Stimulated activated CD4-positive, alpha-beta T cell treated with anti-CD3 and anti-CD28 coated beads, Interleukin-15, amount 100 ng/mL, for 48 hours (primary cell): ENCODE measurements at places on chromosomes 2 and 18.

GRCh38 chr2:69026026-69026425 is 13.0 kb downstream of the ANTXR1 start:
- DNase-seq, result peak; percentile 24

GRCh38 chr2:201228912-201229290 is 31.4 kb upstream of the CASP8 start:
- DNase-seq, result no peak

- DNase-seq, result no peak
These were observed 179.7 kb downstream of the ANKRD30B start for GRCh38 chr18:14927701-14928100.

GRCh38 chr2:239008677-239009588 is 161.0 kb downstream of the TWIST2 start:
- no peak for DNase-seq

GRCh38 chr2:220279372-220279771 is 651.9 kb downstream of the SLC4A3 start:
- no peak for DNase-seq

DNA sequence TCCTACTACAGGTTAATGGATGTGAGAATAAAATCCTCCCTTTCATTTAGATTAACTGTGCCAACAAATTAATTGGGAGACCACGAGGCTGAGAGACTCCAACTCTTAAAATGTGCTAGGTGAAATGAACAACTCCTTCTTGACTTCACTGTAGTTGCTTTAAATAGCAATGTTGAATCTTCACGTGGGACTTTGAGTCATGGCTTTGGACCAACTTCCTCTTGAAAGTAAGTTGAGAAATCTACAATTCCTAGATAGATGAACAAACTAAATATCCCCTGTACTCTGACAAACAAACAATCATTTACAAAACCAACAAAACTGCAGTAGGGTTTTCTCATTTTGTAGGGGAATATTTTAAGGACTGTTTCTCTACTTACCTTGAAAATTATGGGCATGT is 291.9 kb upstream of the SPRED2 start:
- DNase-seq, result no peak

DNA sequence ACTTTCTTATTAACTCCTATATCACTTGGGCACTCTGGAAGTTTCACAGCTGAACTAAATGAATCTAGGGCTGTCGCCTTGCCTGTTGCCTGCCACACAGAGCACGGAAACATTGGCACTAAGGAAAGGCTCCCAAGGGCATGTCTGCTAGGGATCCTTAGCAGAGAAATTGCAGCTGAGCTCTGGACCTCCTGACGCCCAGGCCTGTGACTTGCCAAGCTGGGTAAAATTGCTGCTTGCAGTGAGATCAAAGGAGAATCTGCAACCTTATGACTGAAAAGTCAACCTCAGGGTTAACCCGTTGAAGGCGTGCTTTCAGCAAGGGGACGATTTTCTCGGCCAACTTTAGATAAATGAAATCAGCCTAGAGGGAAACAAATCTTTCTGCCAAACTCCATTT is 189.8 kb downstream of the NCK2 start:
- DNase-seq, result no peak

GRCh38 chr2:226892729-226893128 is 56.9 kb downstream of the RHBDD1 start:
- DNase-seq, result no peak

- DNase-seq, result no peak
These were observed 233.4 kb upstream of the COPS8 start for GRCh38 chr2:236852100-236852976.

- DNase-seq, result no peak
These were observed 48.3 kb downstream of the STAT1 start for GRCh38 chr2:190965580-190966222.

DNA sequence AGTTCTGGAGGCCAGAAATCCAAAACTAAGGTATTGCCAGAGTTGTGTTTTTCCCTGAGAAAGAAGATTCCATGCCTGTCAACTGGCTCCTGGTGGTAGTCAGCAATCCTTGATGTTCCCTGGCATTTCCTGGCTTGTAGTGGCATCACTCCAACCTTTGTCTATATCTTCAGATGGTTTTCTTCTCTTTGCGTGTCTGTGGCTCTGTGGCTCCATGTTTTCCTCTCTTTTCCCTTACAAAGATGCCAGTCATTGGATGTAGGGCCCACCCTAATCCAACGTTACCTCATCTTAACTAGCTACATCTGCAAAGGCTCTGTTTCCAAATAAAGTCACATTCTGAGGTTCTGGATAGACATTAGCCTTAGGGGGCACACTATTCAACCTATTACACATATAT is 41.8 kb downstream of the SLC14A1 start:
- DNase-seq, result no peak

- DNase-seq, result peak; percentile 29
These were observed 13.2 kb downstream of the CNNM4 start for GRCh38 chr2:96773922-96774321.

- DNase-seq, result no peak
These were observed 306.1 kb downstream of the CPS1 start for GRCh38 chr2:210862283-210863065.

GRCh38 chr2:109447251-109447661 is 166.5 kb downstream of the SEPTIN10 start:
- DNase-seq, result no peak

GRCh38 chr2:222572264-222572721 is 83.6 kb downstream of the FARSB start:
- no peak for DNase-seq

DNA sequence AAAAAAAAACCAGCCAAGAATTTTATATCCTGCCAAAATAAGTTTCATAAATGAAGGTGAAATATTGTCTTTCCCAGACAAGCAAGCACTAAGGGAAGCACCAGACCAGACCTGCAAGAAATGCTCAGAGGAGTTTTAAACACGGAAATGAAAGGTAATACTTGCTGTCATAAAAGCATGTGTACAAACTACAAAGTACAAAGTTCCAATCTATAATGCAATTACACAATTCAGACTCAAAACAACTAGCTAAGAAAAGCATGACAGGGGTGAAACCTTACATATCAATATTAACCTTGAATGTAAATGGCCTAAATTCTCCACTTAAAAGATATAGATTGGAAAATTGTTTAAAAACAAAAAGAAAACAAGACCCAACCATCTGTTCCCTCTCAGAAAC is 45.0 kb upstream of the ASXL3 start:
- DNase-seq, result no peak

- DNase-seq, result peak; percentile 14
These were observed 94.2 kb upstream of the DLX2 start for GRCh38 chr2:172196768-172197431.

- no peak for DNase-seq
These were observed 42.4 kb downstream of the GYPC start for GRCh38 chr2:126698376-126698775.

GRCh38 chr2:201618744-201619662 is 24.3 kb downstream of the TMEM237 start:
- no peak for DNase-seq

DNA sequence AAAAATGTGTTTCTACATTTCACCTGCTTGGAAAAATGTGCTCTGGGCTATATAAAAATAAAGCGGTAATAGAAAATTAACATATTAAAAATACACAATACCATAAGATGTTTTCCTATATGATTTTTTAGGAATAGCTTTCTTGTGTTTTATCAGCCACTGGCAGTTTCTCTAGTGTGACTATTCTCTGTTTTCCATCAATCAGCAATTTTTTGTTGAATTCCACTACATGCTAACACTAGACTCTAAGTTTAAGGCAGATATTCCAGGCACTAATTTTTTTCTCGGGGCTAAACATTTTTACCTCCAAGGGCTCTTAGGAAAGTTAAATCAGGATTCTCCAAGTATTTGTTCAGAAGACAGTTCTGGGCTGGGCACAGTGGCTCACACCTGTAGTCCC is 140.5 kb downstream of the SPHKAP start:
- no peak for DNase-seq

- no peak for DNase-seq
These were observed 71.8 kb downstream of the TNS1 start for GRCh38 chr2:217930761-217931563.

- DNase-seq, result peak; percentile 17
These were observed 231.1 kb downstream of the ANKRD30B start for GRCh38 chr18:14978962-14979535.

- DNase-seq, result no peak
These were observed 71.1 kb downstream of the PIK3C3 start for GRCh38 chr18:42025974-42026625.

DNA sequence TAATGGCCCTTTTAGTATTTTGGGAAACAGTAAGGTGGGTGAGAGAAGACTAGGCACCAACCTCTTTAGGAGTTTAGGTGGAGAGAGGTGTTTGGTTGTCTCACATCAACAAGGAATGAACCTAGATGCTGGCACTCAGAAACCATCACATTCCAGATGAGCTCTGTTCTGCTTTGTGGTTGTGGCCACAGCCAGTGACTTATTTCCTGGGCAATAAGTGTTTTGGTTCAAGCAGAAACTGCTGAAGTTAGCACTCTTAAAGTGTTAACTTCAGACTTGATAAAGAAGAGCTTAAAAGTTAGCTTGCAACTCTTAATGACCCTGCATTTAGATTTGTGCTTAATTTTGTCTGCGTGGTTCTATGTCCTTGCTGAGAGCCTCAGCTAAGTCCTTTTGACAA is 929.2 kb downstream of the SLC4A3 start:
- no peak for DNase-seq

- DNase-seq, result no peak
These were observed 15.5 kb upstream of the IL1RN start for GRCh38 chr2:113111823-113112287.

- no peak for DNase-seq
These were observed 721 bp downstream of the ADAM17 start for GRCh38 chr2:9554921-9555296.

DNA sequence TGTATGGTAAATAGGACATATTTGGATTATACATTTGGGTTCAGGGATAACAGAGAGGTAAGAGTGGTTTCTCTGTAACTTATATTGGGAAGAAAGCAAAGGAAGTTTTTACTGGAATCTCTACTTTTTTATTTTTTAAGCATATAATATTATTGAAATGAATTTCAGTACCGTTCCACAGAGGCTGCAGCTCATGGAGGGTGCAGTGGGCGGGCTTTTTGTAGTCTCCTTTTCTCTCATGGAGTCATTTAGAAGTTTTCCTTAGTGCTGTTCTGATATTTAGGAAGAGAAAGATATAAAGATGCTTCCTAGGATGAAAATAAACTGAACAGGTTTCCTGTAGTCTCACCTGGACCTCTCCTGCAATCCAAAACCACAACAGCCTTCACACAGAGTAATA is 1153.3 kb upstream of the TMEFF2 start:
- no peak for DNase-seq

DNA sequence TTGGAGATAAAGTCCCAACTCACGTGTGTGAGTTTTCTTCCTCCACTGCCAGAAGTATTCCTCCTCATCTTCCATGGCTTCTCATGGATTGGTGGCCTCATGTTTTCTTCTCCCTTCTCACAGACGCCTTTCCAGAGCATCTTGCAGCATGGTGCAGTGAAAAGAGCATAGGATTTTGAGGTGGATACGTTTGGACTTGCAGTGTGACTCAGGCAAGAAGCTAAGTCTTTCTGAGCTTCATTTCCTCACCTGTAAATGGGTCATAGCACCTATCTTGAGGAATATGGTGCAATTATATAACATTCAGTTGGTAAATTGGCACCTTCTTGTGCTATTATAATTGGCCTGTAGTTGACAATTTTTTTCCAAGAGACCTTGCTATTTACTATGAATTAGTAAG is 247.6 kb downstream of the RDH14 start:
- DNase-seq, result no peak

GRCh38 chr2:160379399-160379798 is 114.2 kb downstream of the RBMS1 start:
- DNase-seq, result no peak

DNA sequence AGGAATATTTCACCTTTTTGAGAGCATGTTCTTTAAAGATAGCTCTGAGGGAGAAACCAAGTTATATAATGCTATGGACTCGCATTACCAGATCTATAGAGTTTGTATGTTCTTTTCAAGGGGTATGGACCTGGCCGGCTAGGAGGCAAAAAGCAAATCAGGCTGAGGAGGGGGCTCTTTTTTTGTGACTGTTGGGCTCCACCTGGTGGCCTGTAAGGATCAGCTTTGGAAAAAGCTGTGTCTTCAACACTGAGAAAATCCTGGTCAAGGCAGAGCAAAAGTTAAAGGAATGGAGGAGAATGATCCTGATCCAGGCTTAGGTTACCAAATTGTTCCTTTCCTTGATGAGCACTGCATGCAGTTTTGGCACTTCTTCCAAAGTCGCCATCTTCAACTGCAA is 180.5 kb downstream of the DIS3L2 start:
- no peak for DNase-seq

DNA sequence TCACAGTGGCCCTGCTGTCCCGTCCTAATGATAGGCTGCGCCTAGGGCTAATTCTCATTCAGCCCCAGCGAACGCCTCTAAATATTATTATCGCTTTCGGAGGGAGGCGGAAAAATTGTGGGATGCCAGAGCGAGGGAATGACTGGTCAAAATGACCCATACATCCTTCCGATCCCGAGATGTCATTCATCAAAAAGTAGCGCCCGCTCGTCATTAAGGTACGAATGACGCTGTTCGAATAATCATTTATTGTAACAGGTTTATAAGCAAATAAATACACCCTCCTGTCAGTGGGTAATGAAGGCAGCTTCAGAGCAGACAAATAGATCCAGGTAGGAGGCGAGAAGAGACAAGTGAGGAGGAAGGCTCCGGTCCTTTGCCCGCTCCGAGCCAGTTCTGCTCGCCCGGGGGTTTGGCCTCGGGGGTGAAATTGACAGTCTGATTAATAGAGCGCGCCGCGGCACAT is at the start of gene EVX2:
Gene EVX2, minus strand, starts transcription at position 167 of the 466 bp plus-strand sequence. CDS start 186 bp downstream, outside the sequence.
- no peak for DNase-seq

DNA sequence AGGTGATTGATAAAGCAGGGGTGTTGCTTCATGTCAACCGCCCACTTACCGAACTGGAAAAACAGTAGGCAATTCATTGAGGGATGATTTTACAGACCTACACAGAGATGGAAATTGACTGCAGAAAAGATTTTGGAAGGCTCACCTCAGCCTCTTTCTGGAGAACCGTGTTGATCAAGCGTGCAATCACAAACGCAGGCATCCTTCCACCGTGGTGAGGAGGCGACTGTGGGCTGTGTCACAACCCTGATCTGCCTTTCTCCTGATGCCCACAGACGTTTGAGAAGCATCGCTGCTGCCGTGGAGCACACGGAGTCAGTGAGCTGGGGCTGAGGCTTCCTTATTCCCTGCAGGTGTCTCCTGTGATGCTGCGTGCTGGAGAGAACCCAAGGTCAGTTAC is 132.0 kb downstream of the TMEM18 start:
- no peak for DNase-seq

DNA sequence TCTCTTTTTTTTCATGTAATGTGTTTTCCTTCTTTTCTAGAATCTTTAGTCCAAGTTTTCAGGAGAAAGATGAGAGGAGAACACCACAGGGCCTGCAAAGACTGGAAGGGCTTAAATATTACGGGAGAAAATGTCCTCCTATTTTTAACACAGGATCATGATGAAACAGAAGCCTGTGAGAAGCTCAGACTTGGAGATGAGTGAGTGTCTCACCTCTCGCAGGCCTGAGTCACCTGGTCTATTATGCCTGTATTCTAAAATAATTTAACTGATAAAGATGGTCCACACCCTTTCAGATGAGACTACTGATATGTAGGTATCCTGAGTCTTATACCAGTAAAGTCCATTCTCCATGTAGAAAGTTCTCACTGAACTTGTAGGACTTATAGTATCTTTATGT is 143.2 kb downstream of the EPHA4 start:
- no peak for DNase-seq
